ENCODE measurements at places on chromosomes 5 and 9.

- DNase-seq = no peak
These were observed 3.1 kb downstream of the EIF4E1B start for GRCh38 chr5:176633598-176633997.

DNA sequence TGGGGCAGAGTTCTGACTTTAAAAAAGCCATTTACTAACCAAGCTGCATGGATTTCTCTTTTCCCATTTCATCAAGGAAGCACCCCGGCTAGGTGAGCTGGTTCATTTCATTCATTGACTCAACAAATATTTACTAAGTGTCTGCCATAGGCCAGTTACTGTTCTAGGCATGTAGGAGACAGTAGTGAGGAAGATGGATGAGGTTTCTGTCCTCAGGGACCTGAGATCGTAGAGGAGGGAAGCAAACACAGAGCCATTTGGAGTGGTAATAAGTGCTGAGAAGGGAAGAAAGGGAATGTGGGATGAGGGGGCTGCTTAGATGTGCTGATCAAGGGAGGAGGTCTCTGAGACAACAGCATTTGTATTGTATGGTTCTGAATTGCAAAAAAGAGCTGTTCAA is 120.4 kb downstream of the C9orf152 start:
- no peak for DNase-seq

DNA sequence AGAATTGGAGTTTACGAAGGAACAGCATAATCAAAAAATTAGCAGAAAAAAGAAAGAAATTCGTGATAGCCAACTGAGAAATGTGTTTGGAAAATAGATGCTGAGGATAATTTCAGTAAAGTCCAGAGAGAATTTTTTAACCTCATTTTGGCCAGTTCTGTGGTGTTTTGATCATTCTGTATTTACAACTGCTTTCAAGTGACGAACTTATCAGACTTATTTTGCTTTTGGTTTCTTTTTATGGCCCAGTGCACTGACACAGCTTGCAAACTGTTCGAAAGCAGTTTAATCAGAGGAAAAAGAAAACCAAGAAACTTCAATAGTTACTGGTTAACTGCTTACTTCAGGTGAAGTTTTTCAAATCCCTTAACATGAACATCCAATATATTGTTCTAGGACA is 1.9 kb downstream of the SDHA start:
- DNase-seq = peak; percentile 24

DNA sequence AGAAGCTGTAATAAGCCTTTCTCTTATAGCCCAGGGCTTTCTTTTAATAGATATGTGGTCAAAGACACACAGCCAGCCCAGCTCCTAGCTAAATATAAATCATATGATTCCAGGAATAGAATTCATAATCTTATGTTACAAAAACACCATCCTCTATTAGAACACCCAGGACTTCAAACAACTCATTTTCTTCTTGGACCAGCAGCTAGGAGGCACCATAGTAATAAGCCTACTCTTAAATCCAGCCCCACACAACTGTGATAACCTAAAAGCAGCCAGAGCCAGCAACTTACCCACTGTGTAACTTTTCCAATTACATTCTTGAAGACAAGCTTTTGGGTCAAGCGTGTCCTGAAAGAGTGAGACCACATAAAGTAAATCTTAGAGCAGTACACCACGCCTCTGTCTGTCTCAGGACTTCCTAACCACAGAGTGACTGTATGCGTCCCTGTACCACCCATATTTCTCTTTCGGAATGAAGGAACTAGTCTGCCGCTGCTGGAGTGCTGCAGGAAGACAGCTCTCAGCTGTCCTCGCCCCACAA is 223.8 kb downstream of the TLE1 start:
- DNase-seq = peak; percentile 38

GRCh38 chr9:133460405-133461175 is 812 bp downstream of the CACFD1 start:
- no peak for DNase-seq

- DNase-seq = peak; percentile 85
These were observed 440 bp downstream of the ANXA2R start for GRCh38 chr5:43039471-43040286.

GRCh38 chr9:107734256-107735013 is 244.9 kb upstream of the KLF4 start:
- no peak for DNase-seq

DNA sequence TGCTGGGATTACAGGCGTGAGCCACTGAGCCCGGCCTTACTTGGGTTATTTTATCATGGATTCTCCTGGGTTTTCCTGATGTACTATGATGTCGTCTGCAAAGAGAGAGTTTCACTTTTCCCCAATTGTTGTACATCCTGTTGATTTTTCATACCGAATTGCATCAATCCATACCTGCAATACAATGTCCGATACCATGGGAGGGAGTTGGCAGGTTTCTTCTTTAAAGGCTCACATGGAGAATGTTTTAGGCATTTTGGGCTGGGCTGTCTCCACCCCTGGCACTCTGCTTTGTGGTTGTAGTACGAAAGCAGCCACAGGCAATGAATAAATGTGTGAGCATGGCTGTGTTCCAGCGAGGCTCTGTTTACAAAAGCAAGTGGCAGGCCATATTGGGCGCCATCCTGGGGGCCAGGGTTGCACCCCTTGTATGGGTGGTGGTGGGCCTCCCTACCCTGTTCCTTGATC is 35.1 kb upstream of the EXOC3 start:
- DNase-seq = no peak

- DNase-seq = no peak
These were observed 209.0 kb upstream of the MVB12B start for GRCh38 chr9:126117631-126118030.

DNA sequence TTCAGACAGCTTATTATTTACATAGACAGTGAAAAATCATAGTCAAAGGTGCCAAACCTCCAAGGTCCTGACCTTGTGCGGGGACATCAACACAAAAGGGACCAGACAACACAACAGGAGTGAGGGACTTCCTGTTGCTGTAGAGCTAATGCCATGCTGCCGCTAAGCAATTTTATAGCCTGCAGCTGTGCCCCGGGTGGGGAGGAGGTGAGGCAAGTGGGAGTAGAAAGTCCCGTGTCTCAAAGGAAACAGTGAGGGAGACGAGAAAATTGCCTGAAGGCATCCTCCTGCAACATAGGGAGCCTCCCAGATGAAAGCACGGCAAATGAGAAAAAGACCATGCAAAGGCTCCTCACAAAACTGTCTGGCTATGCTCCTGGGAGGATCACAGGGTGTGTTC is 58.8 kb downstream of the CAAP1 start:
- DNase-seq = no peak

GRCh38 chr5:98917433-98917832 is 11.4 kb downstream of the CHD1 start:
- DNase-seq = no peak
